CD8-positive, alpha-beta T cell (primary cell): ENCODE measurements at places on chromosomes 5 and 9.

- DNase-seq = no peak
These were observed 123.4 kb downstream of the OLFM1 start for GRCh38 chr9:135210676-135211523.

GRCh38 chr5:173297813-173298212 lies 30.4 kb downstream of the STC2 start:
- no peak for DNase-seq

DNA sequence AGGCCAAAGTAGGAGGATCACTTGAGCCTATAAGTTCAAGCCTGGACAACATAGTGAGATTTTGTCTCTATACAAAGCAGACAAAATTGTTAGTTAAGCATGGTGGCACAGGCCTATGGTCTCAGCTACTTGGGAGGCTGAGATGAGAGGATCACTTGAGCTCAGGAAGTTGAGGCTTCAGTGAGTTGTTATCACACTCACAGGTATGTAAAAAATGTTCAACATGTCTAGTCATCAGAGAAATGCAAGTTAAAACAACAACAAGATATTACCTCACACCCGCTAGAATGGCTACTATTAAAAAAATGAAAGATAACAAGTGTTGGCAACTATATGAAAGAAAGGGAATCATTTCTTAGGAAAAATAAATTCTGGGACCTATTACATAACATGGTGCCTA lies 341.5 kb upstream of the ST8SIA4 start:
- DNase-seq = no peak

DNA sequence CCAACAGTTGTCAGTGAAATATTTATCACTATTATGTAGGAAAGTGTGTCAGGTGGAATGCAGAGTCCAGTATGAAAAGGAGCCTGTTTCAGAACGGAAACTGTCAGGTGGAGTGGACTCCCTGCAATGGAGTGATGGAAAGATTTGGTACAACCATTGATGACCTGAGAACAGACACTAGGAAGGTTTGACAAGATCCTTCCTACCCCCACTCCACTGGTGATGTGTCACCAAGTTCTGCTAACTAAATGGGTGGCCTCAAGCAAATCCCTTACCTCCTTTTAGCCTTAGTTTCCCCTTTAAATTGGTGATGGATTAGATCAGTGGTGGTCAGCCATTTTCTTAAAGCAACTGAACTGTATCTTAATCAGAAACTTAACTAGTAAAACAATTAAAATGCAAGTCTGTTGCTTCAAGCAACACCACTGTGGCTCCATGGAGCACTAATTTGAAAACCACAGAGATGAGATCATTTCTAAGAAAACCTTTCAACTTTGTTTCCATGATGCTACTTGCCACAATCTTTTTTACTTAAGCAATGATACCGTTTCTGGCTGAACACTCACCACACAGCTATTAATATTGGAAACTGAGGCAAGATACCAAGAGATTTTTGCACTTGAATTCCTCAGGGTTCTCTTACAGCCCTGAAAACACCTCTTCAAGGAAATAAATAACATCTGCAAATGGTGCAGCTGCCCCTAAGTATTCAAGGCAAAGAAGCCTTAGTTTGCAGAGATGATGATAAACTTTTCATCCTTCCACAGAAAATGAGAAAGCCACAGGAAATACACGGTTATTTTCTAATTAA lies 140.6 kb downstream of the ERCC6L2 start:
- peak; percentile 46 for DNase-seq

- no peak for DNase-seq
These were observed 11.2 kb upstream of the EGR1 start for GRCh38 chr5:138454121-138454520.

- no peak for DNase-seq
These were observed 13.4 kb downstream of the PCSK5 start for GRCh38 chr9:75903785-75904360.

DNA sequence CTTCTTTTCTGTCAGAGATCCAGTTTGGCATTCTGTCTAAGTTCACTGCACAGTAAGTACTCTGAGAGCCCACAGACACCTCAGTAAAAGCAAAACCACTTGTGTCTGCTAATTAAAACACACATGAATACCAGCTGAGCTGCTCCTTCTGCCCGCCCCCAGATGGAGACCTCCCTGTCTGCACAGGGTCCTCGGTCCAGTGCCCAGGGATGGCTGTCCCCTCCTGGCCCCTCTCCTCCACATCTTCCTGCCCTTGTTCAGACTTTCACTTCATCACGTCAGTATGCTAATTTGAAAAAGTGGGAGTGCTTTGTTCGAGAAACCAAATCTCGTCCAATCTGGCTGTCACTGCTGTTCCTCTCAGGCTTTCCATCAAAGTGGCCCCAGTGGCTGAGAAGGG lies 43.5 kb downstream of the LIX1 start:
- DNase-seq = no peak

- no peak for DNase-seq
These were observed 227.1 kb upstream of the CYLC2 start for GRCh38 chr9:102768002-102768401.

- DNase-seq = no peak
These were observed 56.1 kb downstream of the KIAA1958 start for GRCh38 chr9:112542593-112543292.

GRCh38 chr5:59287884-59288283 lies 605.6 kb downstream of the PDE4D start:
- no peak for DNase-seq

GRCh38 chr9:87010626-87011025 lies 63.3 kb upstream of the GAS1 start:
- DNase-seq = no peak

DNA sequence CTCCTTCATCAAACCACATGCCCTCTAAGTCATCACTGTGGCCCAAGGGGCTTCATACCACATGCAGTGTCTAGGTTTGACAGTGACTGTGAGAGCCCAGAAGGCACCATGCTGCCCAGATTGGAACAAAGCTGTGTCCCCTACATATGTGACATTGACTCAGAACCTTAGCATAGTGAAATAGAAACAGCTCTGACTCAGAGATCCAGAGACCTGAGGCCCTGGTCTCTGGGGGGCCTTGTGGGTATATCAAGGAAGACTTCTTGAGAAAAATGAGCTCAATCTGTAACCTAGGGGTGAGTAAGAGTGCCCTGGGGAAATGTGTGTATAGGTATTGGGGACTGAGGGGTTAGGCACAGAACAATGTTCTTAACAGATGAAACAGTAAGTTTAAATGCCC lies 7.1 kb upstream of the ENTREP1 start:
- no peak for DNase-seq

DNA sequence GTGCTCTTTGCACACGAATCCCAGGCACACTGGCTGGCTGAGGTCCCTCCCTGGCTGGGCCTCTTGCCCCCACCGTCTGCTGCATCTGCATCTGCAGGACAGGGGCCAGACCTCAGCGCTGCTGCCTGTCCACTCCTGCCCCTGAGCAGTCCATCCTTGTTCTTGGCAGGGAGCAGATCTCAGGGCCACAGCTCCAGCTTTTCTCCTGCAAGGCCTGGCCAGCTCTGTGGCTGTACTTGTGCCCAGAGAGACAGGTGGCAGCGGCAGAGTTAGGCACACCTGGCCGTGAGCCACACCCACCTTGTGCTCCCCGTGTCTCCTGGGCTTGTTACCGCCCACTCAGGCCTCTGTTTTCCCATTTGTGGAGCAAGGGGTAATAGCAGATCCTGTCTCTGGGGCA lies 13.9 kb downstream of the NEK6 start:
- DNase-seq = no peak

- no peak for DNase-seq
These were observed 368.4 kb upstream of the ITGA1 start for GRCh38 chr5:52419357-52419756.

DNA sequence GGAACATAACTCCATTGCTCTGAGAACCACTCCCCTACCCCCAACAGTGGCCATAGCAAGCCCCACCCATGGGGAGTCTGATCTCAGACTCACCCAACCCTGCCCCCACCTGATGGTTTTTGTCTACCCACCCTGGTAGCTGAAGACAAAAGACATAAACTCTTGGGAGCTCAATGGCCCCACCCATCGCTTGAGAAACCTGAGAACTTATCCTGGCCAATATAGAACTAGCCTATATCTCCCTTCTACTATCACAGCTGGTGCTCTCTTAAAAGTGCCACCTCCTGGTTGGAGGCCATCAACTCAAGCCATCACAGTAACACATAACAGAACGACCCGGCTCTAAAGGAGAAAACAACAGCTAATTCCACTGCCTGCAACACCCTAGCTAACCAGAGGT lies 47.9 kb upstream of the SNAPC3 start:
- DNase-seq = no peak

- DNase-seq = no peak
These were observed 174.4 kb downstream of the SLIT3 start for GRCh38 chr5:169126481-169127021.

DNA sequence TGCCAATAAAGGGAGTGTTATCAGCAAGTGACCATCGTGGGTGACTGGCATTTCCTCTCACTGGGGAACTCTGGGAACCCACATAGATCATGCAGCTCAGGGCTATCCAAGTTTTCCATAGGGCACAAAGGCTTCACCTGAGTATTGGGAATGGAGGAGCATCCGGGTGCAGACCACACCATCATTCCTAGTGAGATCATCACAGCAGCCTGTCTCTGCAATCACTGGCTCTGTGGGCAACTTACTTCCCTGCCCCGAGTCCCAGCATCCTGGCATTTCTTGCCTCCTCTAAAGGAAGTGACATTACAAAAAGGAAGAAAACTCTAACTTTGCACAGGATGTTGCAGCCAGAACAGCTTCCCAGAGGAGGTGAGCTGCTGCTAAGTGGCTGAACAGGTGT lies 80.6 kb upstream of the SHB start:
- no peak for DNase-seq

DNA sequence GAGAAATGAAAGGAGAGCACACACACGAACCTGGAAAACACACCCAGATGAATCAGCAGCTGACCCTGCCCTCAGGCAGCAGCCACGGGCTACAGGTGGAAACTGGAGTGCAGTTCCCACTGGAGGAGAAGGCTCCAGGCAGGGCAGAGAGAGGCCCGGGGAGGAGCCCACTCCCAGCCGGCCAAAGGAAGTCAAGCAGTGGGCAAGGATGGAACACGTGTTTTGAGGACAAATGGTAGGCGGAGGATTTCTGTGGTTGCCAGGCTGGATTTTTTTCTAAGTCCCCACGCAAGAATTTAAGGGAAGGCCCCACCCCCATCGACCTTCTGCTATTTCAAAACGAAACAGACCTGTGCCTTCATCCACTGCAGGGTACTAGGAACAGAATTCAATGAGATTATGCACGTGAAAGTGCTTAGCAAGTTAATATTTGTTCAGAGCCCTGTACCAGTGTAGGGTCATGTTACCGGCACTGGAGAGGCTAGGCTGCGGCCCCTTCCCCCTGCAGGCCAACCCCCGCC lies 6.8 kb downstream of the EPB41L4B start:
- no peak for DNase-seq

DNA sequence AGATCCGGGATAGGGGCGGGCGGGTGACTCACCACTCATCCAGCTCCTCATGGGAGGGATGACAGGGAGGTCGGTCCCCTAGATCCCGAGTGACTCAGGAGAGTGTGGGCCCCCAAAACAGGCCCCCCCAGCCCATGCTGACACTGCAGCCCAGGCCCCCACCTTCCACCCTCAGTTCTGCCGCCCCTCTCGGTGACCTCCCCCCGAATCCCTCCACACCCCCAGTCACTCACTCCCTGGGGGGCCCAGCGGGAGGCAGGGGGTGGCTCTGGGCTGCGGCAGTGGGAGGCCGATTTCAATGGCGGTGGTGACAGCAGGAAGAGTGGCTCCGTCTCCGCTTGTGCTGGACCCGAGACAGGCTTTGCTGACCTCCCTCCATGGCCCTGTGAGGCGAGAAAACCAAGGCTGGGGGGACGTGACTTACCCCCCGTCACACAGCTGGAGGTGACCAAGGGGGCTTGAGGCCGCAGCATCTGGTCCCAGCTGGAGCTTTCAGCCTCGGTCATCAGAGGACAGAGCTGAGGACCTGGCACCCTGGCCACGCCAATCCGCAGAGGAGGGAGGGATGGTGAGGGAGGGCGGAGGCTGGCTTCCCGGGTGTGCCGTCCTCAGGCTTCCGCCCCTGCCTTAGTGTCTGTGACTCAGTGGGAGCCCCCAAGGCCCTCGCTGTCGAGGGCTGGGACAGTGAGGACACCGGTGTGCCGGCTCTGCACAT lies 9.0 kb downstream of the GPSM1 start:
- DNase-seq = no peak

DNA sequence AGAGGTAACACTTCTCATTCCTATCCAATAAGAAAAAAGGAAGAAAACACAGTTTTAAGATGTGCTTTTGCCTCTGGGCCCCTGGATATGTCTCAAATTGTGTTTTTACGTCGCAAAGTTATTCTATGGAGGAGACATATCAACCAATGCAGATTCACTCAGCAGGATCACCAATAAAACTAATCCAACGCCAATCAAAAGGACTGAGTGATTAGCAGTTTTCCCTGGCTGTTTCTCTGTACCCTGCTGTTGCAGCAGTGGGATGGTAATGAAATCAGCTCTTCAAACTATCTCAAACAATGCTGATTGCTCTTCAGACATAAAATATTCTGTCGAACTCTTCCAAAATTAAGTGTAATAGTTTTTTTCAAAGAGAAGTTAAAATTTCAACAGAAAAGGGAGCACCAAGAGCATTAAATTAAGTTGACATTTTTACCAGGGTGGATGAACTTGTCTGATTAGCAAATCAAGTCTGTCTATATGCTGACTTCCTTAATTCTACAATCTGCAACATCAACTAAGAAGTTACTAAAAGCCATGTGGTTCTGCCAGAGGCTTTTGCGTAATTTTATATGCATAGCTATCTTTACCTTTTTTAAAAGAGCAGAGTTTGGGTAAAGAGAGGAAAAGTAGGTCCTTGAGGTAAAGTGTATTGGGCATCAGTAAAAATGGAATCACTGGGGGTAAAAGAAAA lies 9.7 kb upstream of the HK3 start:
- no peak for DNase-seq
